ENCODE measurements at places on chromosomes 5 and 9.

- ATAC-seq = no peak
Observed at GRCh38 chr9:18683851-18684250, 209.9 kb downstream of the ADAMTSL1 start.

- ATAC-seq = no peak
Observed at GRCh38 chr5:2508514-2508913, 243.0 kb downstream of the IRX2 start.

- no peak for ATAC-seq
Observed at GRCh38 chr5:115954144-115954543, 8.1 kb upstream of the LVRN start.

DNA sequence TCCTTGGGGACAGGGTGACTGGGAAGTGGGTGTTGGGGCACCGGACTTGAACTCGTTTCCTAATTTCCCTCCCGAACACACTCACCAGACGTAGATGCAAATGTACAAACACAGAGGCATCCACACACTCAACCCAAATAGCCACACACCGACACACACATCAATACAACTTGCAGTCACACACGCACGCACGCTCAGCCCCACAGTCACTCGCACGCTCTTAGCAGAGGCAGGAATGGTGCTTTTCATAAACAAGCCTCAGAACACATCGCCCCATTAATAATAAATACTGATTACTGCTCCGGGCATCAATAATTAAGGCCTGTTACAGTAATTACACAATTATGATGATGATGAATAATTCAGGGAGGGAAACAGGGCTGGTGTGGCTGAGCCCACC is 5.7 kb downstream of the BARHL1 start:
- no peak for ATAC-seq

DNA sequence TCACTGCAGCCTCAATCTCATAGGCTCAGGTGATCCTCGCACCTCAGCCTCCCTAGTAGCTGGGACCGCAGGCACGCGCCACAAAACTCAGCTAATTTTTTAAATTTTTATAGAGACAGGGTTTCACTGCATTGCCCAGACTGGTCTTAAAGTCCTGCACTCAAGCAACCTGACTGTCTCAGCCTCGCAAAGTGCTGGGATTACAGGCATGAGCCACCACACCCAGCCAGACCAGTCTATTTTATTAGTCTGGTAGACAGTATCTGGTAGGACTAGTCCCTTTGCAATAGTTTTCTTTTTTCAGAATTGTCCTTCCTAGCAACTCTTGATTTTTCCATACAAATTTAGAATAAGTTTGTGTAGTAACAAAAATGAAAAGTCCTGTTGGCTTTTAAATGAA is 14.1 kb upstream of the GPR150 start:
- no peak for ATAC-seq

- ATAC-seq = peak; percentile 84
Observed at GRCh38 chr9:13351778-13352386, 72.4 kb upstream of the MPDZ start.

DNA sequence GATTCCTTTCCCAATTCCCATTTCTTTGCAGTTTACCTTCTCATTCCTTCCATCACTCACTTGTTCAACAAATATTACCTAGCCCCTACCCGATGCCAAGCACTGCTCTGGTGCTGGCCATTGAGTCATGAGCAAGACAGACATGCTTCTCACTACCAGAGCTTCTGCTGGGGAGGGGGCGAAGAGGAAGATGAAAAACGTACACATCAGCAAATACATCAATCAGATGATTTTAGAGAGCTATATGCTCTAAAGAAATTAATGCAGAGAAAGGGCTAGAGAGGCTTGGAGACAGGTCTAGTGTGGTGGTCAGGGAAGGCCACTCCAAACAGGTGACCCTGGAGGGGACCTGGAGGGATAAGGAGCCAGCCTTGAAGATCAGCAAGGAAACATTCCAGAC is 14.4 kb upstream of the FAT2 start:
- ATAC-seq = no peak

DNA sequence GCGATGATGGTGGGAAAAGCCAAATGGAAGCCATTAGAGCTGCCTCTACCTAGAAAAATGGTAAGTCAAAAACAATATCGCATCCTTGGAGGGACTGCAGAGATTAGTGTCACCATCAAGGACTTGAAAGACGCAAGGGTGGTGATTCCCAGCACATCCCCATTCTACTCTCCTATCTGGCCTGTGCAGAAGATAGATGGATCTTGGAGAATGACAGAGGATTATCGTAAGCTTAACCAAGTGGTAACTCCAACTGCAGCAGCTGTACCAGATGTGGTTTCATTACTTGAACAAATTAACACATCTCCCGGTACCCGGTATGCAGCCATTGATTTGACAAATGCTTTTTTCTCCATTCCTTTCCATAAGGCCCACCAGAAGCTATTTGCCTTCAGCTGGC is 23.8 kb downstream of the ERP44 start:
- no peak for ATAC-seq

GRCh38 chr9:116057371-116057770 is 96.2 kb upstream of the PAPPA start:
- ATAC-seq = no peak

GRCh38 chr9:91776409-91777291 is 173.4 kb downstream of the ROR2 start:
- no peak for ATAC-seq

DNA sequence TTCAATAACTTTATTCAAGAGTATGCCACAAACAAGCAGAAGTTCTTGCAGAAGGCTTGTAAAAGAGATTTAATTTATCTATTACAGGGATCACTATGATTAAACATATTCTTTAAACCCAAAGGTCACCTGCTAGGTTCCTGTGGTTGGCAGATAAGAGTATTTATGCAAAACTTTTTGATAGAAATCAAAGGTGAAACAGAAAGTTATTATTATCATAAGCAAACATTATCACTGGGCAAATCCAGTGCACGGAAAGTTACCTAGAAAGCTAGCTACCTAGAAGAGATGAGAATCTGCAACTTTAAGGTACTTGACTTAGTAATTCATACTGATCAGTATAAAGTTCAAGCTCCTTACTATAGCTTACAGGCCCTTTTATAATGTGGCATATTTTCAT is 3.2 kb downstream of the STARD4 start:
- no peak for ATAC-seq

DNA sequence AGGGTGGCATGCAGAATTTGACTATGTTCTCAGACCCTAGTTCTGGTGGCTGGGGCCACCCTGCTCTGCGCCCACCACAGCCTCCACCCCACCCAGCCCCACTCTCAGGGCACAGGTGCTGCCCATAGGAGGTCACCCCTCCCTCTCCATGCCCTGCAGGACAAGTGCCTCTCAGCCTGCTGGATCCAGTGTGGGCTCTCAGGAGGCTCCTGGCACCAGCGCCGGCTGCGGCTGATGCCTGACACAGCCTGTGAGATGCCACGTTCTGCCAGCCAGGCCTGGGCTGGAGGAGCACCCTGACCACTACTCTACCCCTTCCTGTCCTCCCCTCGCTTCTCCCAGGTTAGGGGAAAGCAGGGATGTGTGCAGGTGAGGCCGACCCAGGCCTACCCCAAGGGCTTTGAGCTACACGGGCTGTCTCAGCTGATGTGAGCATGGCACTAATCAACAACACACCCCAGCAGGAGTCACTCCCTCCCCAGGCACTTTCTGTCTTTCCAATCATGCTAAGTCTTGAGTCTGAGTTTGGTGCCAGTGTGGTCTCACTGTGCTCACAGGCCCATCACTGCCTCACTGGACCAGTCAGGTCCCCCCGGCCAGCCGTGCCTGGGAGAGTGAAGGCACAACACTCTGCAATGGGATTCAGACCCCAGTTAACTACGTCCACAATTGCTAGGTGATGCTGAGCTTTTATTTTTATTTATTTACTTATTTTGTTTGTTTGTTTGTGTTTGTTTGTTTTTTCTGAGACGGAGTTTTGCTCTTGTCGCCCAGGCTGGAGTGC is 12.1 kb upstream of the BARX1 start:
- ATAC-seq = no peak

DNA sequence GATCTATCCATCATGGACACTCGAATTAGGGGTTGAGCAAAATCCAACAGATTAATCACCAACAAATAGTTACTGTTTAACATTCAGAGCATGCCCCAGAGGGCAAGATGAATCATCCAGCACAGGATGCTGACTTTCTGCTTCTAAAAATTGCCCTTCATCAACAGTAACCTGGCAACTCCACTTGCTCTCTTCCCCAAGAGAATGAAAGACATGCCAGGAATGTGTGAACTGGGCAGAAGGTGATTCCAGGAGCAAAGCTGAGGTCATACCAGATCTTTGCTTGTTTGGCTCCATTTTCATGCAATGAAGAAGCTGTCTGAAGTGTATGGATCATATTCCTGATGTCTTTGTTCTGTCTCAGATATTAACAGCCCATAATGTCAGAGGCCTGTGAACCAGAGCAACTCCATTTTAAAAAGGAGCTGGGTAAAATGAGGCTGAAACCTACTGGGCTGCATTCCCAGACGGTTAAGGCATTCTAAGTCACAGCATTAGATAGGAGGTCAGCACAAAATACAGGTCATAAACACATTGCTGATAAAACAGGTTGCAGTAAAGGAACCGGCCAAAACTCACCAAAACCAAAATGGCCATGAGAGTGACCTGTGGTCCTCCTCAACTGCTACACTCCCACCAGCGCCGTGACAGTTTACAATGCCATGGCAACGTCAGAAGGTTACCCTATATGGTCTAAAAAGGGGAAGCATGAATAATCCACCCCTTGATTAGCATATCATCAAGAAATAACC is 2.5 kb upstream of the ZNF367 start:
- ATAC-seq = peak; percentile 47

DNA sequence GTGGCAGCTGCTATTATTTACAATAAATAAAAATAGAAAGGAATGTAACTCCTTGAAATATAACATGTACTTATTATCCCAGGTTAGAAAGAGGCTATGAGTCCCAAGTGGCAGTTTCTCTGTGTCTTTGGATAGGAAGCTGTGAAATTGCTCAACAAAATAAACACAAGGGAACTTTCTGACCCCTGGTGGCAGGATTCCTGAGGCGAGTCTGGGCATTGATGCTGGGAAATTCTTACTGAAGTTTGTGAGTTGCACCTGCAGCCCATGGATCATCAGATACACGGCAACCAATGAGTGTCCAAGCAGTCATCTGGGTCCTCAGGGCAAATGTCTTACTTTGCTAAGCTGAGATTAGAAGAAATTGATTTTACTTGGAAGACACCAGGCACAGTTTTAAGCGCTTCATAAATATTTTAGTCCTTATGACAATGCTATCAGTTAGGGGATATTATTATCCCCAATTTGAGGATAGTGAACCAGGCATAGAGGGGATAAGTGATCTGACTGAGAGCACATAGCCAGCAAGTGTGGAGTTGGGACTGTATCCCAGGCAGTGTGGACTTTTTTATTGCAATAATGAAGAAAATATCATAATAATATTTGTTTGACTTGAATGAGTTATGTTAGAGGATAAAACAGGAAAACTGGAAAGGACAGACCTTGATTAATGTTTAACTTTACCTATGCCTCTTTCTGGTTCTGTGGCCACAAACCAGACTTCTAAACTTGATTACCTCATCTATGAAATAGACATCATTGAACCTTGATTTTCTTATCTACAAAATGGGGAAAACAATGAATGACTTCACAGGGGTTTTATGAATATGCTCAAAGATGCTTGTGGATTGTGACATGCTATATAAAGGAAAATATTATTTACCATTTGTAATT is 265.5 kb upstream of the ADAMTSL1 start:
- ATAC-seq = peak; percentile 67

DNA sequence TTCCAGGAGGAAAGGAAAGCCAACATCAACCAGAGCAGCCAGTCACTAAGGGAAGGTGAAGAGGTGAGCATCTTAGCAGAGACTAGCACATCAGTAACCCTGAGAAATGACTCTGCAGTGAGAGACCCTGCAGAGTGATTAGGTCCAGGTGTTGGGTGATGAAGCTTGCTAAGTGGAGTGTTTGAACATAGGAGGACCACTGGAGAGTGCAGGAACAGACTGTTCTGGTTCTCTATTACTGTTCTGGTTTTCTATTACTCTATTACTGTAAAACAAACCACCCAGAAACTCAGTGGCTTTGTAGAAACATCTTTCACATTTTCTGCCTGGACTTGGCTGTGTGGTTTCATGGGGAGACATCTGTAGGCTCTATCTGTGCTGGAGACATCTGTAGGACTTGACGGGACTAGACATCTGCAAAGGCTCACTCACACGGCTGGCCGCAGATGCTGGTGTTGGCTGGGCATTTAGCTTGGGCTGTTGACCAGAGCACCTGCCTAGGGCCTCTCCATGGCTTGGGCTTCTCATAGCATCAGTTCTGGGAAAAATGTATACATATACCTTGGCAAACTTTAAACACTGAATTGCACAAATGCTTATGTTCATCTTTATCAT is 33.4 kb upstream of the SPATA31E1 start:
- ATAC-seq = no peak

GRCh38 chr5:1833264-1834021 is 32.2 kb downstream of the NDUFS6 start:
- no peak for ATAC-seq

- ATAC-seq = no peak
Observed at GRCh38 chr5:32319926-32320543, 7.3 kb upstream of the MTMR12 start.

DNA sequence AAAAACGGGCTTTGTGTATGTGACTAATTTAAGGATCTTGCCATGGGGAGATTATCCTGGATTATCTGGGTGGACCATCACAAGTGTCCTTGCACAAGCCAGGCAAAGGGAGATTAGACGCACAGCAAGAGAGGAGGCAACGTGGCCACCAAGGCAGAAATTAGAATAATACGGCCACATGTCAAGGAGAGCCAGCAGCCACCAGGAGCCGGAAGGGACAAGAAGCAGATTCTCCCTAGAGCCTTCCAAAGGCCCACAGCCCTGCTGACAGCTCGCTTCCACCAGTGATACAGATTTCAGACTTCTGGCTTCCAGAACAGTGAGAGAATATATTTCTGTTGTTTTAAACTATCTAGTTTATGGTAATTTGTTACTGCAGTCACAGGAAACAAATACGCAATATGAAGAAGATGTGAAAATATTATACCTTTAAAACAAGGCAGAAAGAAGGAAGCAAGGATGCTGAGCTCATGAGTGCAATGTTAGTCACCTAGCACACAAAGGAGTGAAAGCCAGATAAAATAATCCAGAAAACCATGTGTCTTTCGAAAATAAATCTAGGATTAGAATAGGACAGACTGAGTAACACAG is 28.7 kb upstream of the F2RL1 start:
- peak; percentile 56 for ATAC-seq

- ATAC-seq = no peak
Observed at GRCh38 chr9:133869674-133870405, 122.3 kb downstream of the VAV2 start.

- no peak for ATAC-seq
Observed at GRCh38 chr5:20498926-20499325, 510.9 kb upstream of the CDH18 start.

DNA sequence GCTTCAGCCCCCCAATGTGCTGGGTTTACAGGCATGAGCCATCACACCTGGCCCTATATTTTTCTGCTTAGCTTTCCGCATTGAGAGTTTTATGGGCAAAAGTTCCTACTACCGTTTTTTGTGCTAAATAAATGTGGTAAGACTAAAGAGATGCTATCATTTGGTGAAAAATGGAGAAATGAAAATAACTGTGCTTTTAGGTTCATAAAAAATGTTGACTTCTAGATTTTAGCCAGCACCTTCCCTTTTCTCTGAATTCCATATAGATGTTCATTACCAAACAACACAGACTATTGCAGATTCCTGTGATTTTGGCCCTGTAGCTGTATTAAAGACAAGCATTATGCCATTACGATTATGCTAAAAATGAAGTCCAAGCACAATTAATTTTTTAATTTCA is 72.0 kb upstream of the CTSL start:
- no peak for ATAC-seq

GRCh38 chr5:133780619-133781280 is 168.4 kb upstream of the FSTL4 start:
- ATAC-seq = no peak
